Stimulated activated naive CD4-positive, alpha-beta T cell (primary cell): ENCODE measurements at places on chromosomes 16 and 17.

GRCh38 chr16:80122115-80122514 is 418.7 kb upstream of the DYNLRB2 start:
- DNase-seq = no peak

DNA sequence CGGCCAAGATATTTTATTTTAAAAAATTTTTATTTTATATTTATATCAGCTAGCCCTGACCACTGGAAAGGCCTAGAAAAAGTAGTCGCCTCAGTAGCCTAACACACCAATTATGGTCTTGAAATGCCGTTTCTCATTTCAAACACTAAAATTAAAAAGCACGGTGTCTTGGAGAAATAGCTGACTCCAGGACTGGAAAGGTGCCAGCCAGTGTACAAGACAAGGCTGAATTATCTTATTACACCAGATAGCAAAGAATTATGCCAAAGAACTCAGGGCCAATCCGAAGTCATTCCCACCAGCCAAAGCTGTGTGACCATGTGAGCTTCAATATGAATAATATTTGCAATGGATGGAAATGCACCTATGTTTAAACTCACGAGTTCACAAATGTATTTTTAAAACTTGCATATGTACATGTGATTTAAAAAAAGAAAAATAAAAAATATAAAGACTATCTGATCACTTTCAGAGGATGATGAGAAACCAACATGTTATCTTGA is 19.9 kb upstream of the ATP2C2 start:
- no peak for DNase-seq

DNA sequence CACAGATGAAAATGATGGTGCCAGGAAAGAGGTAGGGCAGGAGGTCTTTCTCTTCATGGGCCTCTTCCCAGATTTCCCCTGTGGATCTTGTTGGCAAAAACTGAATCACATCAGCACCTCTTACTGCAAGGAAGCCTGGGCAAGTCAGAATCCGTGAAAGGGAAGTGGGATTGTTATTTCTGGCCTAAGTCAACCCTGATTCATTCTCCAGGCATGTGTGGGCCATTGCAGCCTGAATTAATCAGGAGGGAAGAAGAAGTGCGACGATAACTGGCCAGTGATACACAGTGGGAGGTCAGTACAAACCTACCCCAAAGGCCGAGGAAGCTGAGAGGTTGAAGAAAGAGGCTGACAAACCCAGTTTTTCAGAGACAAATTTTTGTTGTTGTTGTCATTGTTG is 17.9 kb upstream of the NSMCE1 start:
- DNase-seq = no peak

GRCh38 chr17:32019228-32019627 is 12.0 kb downstream of the LRRC37B start:
- DNase-seq = no peak

GRCh38 chr17:32486701-32487472 is at the start of gene CDK5R1:
TSS of gene CDK5R1 (plus strand) at chr17:32486993. CDS start at chr17:32487621, 628 bp downstream.
- DNase-seq = peak; percentile 75

- DNase-seq = no peak
Observed at GRCh38 chr16:25235991-25236390, 19.2 kb downstream of the AQP8 start.

DNA sequence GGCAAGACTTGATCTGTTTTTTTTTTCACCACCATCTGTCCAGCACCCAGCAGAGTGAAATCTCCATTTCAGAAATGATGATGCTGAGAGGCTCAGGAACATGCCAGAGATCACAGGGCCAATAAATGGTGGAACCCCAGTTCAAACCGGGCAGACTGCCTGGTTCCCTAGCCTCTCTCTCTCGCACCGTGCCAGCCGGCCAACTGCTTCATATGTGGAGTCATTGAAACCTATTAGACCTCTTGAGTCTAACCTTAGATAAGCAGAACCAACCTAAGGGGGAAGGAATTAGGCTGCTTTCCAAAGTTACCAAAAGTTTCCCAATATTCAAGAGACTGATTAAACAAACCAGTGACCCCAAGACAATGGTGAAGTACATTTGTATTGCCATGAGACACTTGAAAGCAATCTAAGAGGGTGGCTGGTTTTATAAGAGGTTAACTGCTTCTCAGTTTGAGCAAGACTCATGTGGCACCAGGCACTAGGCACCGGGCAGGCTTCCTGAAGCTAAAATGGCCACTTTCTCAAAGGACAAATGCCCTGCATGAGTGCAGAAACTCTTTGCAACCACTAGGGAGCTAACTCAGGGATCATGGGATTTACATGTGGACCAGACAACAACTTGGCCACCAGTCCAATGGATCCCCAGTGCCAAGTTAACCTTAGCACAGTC is 18.4 kb downstream of the TOX3 start:
- DNase-seq = no peak

- no peak for DNase-seq
Observed at GRCh38 chr17:41559548-41559947, 12.3 kb downstream of the KRT9 start.

GRCh38 chr17:74147056-74147835 is 56.2 kb upstream of the RPL38 start:
- no peak for DNase-seq

GRCh38 chr17:63311416-63311937 is 134.6 kb downstream of the CYB561 start:
- DNase-seq = no peak

DNA sequence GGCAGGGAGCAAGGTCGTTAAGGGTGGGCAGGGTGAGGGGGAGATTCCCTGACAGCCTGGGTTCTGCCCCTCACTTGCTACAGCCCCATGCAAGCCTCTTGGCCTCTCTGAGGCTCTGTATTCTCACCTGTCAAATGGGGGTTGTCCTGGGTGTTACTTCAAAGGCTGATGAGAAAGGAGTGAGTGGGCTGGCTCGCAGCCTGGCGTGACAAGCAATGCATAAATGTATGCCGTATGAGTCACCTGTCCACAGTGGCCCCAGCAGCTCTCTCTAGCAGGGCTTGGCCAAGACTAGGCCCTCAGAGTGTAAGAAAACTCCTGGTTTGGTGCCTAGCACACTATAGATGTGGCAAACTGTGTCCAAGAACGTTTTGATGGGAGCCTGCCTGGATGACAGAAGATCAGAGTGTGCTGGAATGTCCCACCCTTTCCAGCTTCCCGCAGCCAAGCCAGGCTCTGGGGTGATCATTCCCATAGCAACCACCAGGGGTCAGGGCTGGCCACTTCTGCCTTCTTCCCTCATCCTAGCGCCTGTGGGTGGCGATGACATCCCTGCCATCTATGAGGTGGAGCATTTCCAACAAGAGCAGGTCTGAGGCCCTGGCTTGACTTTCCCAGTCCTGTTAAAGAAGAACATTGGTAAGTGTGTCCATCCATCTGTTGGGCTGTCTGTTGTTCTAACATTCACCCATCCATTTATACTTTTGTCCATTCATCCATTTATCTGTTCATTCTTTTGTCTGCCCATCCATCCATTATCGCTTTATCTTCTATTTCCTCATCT is 37.2 kb upstream of the ADGRG1 start:
- DNase-seq = peak; percentile 25

GRCh38 chr17:19719355-19720209 is 3.2 kb upstream of the SLC47A2 start:
- DNase-seq = no peak

- no peak for DNase-seq
Observed at GRCh38 chr16:56838622-56839337, 26.2 kb upstream of the SLC12A3 start.

DNA sequence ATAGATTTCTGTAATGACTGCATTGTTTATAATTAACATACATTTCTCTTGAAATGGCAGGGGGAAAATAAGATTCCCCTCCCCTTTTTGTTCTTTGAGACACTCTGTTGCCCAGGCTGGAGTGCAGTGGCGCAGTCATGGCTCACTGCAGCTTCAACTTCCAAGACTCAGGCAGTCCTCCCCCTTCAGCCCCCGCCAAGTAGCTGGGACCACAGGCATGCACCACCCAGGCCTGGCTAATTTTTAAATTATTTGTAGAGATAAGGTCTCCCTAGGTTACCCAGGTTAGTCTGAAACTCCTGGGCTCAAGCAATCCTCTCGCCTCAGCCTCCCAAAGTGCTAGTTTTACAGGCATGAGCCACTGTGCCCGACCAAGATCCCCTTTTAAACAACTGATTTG is 67.7 kb downstream of the KATNIP start:
- DNase-seq = no peak

DNA sequence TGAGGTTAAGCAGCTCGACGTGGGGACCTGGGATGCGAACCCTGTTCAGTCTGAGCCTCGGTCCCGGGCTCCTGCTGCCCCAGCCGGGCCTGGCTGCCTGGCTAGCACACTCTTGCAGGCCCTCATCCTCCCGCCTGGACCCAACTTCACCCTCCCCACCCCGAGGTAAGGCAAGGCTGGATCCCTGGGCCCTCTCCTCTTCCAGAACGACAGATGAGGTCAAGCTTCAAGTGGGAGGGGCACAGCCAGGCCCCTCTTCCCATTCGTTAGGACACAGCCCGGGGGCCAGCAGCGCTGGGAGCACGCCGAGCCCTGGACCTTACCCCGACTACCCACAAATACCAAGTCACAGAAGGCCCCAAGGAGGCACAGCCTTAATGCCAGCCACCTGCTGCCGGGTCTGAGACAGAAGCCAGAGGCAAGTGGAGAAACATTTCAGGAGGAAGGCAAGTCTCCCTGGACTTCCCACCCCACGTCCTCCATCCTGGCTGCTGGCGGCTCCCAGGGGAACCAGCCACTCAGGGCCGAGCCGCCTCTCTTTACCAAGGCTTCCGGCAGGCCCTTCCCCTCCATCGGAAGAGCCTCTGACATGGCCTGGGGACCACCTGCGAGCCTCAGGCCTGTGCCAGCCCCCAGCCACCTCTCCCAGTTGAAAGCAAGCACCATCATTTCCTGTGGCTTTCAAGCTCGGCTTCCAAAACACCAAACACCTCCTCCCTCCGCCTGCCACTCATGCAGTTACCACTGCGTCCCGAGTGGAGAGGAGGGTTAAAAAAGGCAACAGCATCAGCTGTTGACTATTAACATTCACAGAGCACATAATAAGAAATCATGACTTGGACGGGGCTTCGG is 59.9 kb downstream of the RPH3AL start:
- peak; percentile 15 for DNase-seq

GRCh38 chr17:18224387-18225120 is 881 bp upstream of the LLGL1 start:
- no peak for DNase-seq

DNA sequence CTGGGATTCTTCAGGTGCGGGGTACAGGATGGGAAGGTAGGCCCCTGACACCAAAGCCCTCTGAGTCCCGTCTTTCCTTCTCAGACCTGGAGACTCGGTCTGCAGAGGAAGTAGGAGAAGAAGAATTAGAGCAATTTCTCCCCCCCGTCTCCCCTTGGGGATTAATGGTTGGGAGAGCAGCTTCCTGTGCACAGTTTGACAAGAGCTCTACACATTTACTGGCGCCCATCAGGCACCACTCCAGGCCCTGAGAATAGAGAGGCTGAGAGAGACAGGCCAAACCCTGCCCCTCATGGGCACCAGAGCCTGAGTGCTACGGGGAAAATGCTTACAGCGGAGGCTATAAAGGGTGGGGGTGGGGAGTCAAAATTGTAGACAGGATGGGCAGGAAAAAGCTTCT is 3.5 kb upstream of the C16orf74 start:
- DNase-seq = no peak

DNA sequence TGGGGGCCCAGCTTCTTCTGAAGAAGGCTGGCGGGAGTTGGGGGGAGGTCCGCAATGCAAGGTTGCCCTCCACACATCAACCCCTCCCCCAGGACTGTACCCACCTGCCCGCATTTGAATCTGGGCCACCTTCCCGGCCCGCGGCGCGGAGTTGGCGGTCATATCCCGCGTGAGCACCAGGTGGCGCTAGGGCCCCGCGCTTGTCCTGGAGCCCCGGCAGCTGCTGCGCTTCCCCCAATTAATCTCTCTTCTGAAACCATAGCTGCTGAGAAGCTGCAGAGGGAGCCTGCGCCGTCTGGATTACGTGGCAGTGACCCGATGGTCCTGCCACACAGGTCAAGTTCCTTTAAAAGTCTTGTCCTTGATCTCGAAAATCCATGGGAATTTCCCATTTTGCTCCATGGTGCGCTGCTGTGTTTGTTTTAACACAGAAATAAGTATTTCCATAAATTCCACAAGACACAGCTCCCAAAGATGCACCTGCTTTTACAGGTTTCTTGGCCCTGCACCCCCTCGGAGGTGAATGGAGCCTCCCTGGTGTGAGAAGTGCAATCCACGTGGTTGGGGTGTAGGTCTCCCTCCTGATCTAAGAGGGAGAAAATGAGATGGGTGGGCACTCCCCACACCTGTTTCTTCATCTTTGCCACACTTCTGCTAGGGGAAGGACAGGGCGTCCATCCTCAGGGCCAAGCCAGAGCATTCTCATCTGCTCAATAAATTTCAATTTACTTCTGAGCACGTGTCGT is 22.1 kb downstream of the COX4I1 start:
- peak; percentile 86 for DNase-seq

- no peak for DNase-seq
Observed at GRCh38 chr17:66755944-66756290, 79.0 kb upstream of the CACNG5 start.

DNA sequence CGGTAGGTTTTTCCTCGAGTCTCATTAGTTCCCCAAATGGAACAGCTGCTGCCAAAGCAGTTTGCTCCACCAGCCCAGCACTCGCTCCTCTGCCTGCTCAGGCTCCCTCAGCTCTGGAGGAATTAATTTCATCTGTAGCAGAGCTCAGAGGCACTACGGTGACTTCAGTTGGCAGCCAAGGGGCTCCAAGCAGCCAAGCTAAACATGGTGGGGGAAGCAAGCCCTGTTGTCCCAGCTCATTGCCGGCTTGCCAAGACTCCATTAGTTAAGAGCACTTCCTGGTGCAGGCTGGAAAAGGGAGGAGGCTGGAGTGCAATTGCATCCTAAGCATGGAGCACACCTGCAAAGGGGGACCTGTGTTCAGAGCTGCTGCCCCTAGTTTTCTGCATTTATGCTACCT is 78.7 kb upstream of the GPRC5B start:
- DNase-seq = no peak

- no peak for DNase-seq
Observed at GRCh38 chr17:20278805-20279204, 188.5 kb downstream of the LGALS9B start.

GRCh38 chr17:43873815-43874214 is 26.8 kb downstream of the CD300LG start:
- DNase-seq = no peak

- DNase-seq = no peak
Observed at GRCh38 chr17:30256756-30257506, 21.4 kb upstream of the SLC6A4 start.

DNA sequence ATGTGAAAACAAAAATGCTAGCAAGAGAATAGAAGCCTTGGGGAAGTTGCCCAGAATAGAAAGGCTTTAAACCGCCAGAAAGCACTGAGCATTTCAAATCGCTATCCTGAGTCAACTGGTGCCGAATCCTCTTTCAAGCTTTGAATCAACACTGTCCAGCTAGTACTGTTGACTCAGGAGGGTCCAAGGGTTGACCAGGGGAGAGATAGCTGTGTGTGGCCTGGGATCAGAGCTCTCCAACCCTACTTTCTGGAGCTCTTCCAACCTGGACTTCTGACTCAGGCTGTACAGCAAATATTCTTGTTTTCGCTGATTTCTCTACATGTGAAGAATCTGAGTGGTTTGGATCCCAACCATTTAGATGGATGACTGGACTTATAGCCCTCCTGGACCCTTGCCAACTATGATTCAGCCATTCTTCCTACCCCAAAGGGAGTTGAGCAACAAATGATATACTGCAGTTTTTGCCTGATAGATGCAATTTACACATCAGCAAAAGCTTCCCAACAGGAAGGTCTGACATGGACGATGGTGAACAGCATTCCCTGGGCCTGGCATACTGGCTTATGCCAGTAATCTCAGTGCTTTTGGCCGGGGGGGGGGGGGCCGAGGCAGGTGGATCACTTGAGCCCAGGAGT is 154.0 kb upstream of the SDK2 start:
- DNase-seq = no peak

GRCh38 chr16:46583036-46583435 is 38.1 kb downstream of the SHCBP1 start:
- DNase-seq = no peak
